ENCODE measurements at places on chromosomes 6 and 20.

DNA sequence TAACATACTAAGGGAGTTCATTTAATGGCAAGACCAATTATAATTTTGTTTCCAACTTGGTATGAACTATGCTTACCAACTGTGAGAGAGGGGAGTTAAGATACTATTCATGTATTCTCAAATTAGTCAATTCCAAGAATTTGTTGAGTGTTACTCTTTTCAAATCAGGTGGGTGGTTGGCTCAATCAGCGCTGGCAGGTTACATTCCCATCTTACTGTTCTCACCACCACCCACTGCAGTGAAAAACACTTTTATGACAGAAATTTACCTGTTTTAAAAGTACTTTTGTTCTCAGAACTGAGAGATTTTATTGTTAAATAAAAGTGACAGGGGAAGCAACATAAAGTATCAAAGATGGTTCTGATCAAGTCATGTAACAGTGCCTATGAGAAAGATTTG is 642.0 kb downstream of the PRKN start:
- DNase-seq: no peak

DNA sequence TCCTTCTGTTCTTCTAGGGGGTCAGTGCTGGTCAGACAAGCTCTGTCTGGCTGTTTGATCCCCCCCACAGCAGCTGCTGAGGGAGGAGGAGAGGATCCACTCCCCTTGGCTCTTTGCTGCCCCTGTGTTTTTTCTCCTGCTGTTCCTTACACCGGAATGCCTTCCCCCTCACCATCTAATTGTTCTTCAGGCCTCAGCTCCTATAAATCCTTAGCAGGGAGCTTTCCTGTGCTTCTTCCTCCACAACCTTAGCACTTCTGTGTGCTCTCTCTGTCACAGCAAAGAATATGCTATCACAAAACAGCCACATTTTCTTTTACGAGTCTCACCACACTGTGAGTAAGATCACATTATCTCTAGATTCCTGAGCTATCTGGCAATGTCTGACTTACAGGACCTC is 196.6 kb downstream of the OTOR start:
- no peak for DNase-seq

- DNase-seq: peak; percentile 41
Measured at GRCh38 chr6:25788305-25788922, 33.9 kb downstream of the SLC17A4 start.

GRCh38 chr20:39698752-39699151 is 736.6 kb downstream of the DHX35 start:
- DNase-seq: no peak

- no peak for DNase-seq
Measured at GRCh38 chr20:11499101-11499634, 418.5 kb upstream of the BTBD3 start.

GRCh38 chr20:39298121-39298520 is 336.0 kb downstream of the DHX35 start:
- DNase-seq: no peak

GRCh38 chr20:46983466-46983865 is 88.8 kb downstream of the EYA2 start:
- DNase-seq: no peak

GRCh38 chr6:6863970-6864639 is 243.7 kb upstream of the RREB1 start:
- no peak for DNase-seq

DNA sequence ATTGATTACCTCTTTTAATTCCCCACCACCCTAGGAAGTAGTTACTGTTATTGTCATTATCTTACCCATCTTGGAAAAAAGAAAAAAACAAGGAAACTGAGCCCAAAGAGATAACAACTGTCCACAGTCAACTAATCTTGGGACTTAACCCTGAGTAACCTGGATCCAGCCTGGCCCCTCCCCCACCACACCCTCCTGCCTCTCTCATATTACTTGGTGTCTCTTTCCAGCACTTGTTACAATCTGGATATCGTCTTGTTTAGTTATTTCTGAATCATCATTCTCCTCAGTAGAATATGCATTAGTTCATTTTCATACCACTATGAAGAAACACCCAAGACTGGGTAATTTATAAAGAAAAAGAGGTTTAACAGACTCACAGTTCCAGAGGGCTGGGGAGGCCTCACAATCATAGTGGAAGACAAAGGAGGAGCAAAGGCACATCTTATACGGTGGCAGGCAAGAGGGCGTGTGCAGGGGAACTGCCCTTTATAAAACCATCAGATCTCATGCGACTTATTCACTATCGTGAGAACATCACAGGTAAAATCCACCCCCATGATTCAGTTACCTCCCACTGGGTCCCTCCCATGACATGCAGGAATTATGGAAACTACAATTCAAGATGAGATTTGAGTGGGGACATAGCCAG is 60.3 kb downstream of the LY86 start:
- DNase-seq: no peak

GRCh38 chr6:132072831-132073230 is 121.7 kb upstream of the CCN2 start:
- no peak for DNase-seq

- no peak for DNase-seq
Measured at GRCh38 chr6:128167552-128167951, 266.7 kb upstream of the THEMIS start.

GRCh38 chr6:69835414-69836179 is 30.8 kb upstream of the COL19A1 start:
- peak; percentile 85 for DNase-seq

GRCh38 chr6:33166363-33166762 is 25.9 kb downstream of the COL11A2 start:
- DNase-seq: no peak

- no peak for DNase-seq
Measured at GRCh38 chr6:164370773-164371172, 938.6 kb downstream of the C6orf118 start.

DNA sequence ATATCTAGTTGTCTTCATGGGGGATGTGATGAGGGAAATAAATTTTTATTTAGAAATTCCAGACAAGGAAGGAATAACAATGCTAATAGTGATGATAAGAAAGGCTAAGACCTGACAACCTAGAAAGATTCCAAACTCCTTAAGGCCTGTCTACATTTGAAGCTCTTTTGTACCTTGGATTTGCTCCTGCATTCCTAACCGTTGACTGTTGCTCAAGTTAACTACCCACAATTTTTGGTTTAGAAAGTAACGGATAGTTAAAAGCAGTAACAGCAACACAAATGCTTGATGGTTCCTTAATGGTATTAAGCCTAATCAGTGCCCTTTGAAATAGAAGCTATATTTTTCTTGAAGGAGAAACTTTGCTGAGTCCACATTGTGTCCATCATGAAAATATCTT is 52.9 kb downstream of the TRMT11 start:
- DNase-seq: no peak

DNA sequence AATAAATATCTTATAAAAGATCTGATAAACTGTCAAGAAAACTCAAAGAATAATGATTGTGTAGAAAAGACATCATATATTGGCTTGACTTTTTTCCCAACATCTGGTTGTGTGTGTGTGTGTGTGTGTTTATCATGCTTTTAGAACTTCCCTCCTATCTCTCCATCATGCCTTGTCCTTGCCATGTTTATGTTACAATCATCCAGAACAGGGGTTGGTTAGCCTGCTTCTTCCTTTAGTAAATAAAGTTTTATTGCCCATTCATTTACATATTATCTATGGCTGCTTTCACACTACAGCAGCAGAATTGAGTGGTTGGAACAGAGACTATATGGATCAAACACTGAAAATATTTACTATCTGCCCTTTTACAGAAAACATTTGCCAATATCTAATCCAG is 52.8 kb upstream of the RIPOR2 start:
- DNase-seq: no peak

GRCh38 chr6:42933205-42933604 is 3.9 kb downstream of the CNPY3 start:
- DNase-seq: peak; percentile 78

- DNase-seq: no peak
Measured at GRCh38 chr6:77880501-77880900, 227.7 kb downstream of the MEI4 start.

DNA sequence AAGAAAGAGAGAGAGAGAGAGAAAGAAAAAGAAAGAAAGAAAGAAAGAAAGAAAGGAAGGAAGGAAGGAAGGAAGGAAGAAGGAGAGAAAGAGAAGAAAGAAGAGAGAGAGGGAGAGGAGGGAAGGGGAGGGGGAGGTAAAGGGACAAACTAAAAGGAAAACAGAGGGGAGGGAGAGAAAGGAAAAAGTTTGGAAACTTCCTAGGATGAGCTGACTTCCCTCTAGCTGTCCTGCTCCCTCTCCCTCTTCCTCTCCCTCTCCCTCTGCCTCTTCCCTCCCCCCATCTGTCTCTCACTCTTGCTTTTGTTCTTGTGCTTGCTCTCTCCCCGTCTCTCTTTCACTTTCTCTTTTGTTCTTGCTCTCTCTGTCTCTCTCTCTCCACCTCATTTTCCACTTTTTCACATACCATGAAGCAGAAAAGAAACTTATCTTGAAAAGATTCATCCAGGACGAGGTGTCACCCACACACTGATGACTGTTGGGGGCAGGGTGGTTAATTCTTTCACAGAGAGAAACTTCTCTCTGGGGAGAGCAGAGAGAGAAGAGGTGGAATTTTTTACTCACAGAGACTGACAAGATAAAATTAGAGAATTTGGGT is 56.4 kb upstream of the DUSP22 start:
- DNase-seq: no peak

GRCh38 chr6:133953634-133954415 is 801 bp downstream of the TBPL1 start:
- peak; percentile 25 for DNase-seq

GRCh38 chr6:36947570-36948351 is 6.8 kb upstream of the PI16 start:
- no peak for DNase-seq

- DNase-seq: no peak
Measured at GRCh38 chr20:58457083-58457695, 58.0 kb downstream of the APCDD1L start.

- no peak for DNase-seq
Measured at GRCh38 chr6:44030812-44031454, 96.3 kb downstream of the MRPL14 start.

- no peak for DNase-seq
Measured at GRCh38 chr6:82616386-82617028, 252.9 kb downstream of the TPBG start.

DNA sequence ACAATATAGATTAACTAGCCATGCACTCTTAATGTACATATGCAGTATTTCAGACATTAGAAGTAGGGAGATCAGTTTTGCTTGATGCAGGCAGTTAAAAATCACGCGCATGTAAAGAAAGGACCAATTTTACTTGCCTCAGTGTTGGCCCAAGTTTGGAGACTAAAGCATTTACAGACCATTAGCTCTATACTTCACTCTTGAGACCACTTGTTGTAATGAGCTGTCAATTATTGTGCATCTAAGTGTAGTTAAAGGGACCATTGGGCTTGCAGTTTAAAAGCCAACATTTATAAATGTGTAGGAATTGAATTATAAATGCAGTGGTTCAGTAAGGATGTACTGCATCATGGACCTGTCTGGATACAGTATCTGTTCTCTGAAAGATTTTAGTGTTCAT is 53.7 kb downstream of the PLCB4 start:
- no peak for DNase-seq

DNA sequence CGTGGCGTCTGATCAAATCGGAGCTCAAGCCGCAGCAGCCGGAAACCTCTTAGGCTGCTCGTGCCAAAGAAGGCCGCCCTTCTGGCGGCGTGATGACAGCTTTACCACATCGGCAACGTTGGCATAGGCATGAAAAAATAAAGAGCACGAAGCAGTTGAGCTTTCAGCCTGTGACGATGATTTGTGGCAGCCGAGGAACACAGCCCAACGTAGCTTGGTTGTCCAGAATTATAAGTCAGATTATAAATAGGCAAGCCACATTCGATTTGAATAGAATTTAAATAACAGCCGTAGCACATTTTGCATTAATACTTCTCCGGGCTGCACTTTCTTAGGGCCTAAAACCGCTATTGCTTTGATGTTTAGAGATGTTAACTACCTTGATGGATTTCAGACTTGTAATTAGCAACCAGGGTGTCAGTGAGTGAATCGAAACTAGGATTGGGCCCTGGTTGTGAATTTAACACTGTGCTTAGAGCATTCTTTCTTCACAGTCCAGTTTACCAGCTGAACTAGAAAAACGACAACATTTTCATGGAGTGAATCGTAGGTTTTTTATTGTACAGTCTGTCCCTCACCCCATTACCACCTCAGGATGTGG is 864 bp upstream of the BCLAF1 start:
- DNase-seq: peak; percentile 72

GRCh38 chr6:4687989-4688947 is 87.9 kb upstream of the CDYL start:
- no peak for DNase-seq

DNA sequence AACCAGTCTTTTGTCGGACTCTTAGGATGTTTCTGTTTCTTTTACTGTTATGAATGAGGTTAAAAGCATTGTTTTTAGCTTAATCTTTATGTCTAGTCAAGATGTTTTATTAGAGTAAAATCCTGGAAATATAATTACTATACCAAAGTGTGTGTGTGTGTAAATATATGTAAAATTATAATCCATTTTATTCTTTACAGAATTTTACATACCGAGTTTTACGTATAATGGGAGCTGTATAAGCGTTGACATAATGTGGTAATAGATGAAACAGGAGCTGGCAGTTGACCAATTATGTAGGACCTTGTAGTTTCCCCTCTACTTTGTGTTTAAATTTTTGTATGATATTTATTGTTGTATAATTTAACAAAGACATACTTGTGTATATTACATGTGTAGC is 16.7 kb downstream of the MAP3K4 start:
- no peak for DNase-seq

GRCh38 chr6:130282234-130282995 is 59.7 kb upstream of the SAMD3 start:
- peak; percentile 53 for DNase-seq

GRCh38 chr6:103011605-103012004 is 1618.1 kb downstream of the GRIK2 start:
- no peak for DNase-seq

GRCh38 chr20:61292821-61293612 is 41.0 kb downstream of the CDH4 start:
- no peak for DNase-seq
